ENCODE measurements at places on chromosomes 1 and 21. TPM values are rescaled to one million over a fixed set of nuclear protein-coding genes. Genes with fewer than 3 reads are reported as not detected.

- DNase-seq = no peak
These were observed 11.0 kb downstream of the TOR1AIP2 start for GRCh38 chr1:179866616-179867015.

DNA sequence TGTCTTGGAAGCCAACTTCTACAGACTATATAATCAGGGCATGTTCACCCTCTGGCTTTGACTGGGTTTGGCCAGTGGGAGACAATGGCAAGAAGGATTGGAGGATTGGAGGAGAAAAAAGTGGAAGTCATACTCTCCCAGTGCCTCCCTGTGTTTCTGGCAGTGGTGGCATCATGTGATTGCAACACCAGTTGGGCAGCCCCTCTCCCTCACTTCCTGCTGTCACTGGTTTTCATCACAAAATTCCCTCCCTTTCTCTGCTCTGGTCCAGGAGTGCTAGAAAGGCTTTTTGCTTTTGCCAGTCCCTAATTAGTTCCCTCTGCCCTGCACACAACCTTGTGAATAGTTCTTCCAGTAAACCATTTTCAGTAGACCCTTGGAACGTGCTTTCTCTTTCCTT lies 3.7 kb upstream of the QSOX1 start:
- no peak for DNase-seq

DNA sequence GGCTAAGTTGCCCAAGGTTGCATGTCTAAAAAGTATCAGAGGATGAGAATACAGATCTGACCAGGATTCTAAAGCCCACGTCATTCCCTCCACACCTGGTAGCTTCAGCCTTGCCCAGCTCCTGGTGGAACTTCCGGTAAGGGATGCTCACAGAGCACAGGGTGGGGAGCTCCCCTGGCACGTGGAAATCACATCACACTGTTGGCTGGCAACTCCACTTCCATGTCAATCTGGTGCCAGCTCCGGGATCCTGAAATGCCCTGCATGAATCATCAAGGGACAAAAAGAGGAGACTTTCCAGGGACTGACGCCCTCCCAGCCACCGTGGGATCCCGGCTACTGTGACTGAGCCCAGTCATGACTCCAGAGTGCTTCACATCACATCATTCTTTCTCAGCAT lies 12.4 kb upstream of the BCAR3 start:
- DNase-seq = no peak

BGLAP gene
- total RNA-seq = 7.4 TPM

EPS15 gene
- 163 TPM for total RNA-seq

ASCL5 gene
- total RNA-seq = not detected
